OCI-LY7 (cell line): ENCODE measurements at places on chromosomes 16 and 17. TPM values are rescaled to one million over a fixed set of nuclear protein-coding genes. Genes with fewer than 3 reads are reported as not detected.

DNA sequence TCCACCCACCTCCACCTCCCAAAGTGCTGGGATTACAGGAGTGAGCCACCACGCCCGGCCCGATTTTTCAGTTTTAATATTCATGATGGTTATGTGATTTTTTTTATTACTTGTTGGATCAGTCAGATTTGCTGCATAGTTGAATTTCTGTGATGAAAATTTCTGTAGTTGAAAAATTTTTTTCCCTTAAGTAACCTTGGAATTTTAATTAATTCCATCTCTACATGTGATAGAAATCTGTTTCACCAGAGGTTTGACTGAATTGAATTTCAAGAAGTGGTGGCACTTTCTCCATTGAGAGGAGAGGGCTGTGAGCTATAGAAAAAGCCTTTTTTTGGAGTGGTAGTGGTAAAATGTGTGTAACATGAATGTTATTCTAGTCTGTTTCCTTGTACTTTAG lies 24.7 kb downstream of the WIPF2 start:
- no peak for DNase-seq

- DNase-seq: no peak
Measured at GRCh38 chr16:71708696-71709095, 15.8 kb downstream of the PHLPP2 start.

- DNase-seq: no peak
Measured at GRCh38 chr17:80447790-80448189, 28.6 kb downstream of the NPTX1 start.

Gene CMTM1
- total RNA-seq: 10.6 and 10.7 TPM in 2 replicates

Gene TCAP
- 2.7 TPM in 2 replicates for total RNA-seq
